Body of pancreas (tissue), 4 donors: ENCODE measurements at places on chromosomes 16 and 17.

GRCh38 chr17:79721993-79722671, 8.6 kb upstream of the ENPP7 start:
- peak; percentile 43 for DNase-seq

- DNase-seq: no peak
These were observed 189.9 kb downstream of the FTO start for GRCh38 chr16:53893731-53894435.

DNA sequence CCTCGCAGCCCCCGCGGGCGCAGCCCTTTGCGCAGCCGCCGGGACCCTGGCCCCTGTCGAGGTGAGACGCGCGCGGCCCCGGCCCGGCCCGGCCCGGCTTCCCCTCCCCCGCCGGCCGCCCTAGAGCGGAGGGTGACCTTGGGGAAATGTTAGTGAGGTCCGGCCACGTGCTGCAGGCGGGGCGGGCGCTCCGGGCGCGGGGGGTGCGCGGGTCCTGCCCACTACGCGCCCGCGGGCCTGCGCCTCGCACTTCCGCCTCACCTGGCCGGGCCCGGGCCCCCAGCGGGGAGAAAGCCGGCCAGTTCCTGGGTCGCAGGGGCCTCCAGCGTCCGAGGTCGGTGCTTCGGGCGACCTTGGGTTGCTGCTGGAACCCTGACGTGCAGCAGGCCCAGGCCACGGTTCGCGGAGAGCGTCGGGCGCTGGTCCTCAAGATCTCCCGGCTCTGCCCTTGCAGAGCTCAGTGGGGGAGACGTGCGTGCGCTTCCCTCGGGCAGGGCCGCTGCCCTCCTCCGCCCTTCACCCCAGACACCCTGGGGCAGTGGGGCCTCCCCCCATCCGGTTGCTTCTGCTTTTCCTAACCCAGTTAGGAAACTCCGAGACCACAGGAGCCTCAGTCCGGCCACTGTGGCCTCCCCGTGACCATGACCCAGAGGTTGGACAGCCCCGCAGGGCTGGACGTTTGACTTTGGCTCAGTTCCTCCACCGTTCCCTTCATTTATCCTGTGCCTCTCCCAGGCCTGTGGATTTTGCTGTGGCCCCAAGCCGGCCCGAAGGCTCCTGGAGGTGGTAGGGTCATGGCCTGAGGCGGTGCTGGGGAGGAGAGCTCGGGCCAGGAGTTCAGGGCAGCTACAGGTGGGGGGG, 791 bp downstream of the MCRIP2 start:
- DNase-seq: peak; percentile 87

DNA sequence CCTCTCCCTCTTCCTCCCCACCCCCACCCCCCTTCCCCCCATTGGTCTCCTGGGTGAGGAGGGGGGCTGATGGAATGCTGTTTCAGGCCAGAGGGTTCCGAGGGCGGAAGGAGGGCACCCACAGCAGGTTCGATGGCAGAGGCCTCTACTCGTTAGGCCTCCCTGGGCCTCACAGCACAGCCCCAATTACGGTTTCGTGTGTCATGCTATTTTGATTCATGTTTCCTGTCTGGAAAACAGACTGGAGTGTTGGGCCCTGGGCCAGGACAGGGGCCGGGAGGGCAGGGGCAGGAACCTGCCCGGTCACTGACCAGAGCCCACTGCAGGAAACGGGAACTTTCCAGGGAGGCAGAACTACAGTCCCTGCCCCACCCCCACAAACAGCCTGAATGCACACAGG, 138.2 kb downstream of the C16orf95 start:
- no peak for DNase-seq

DNA sequence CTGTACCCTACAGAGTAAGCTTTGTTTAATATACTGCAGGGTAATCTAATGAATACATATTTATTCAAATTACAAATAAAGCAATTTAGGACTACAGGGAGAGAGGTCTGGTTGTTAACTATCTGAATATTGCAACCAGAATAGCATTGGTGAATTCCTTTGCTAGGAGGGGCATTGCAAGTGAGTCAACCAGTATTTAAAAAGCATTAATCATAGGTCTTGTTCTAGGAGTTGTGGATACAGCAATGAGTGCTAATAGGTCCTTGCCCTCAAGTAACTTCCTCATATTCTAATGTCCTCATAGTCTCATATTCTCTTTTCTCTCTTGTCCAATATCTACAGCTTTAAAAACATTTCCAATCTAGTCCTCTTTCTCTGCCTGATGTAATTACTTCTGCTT, 531.4 kb downstream of the CDH11 start:
- DNase-seq: no peak

- DNase-seq: no peak
These were observed 44.5 kb downstream of the MEAK7 start for GRCh38 chr16:84459941-84460405.

GRCh38 chr17:67509390-67510287, 132.6 kb downstream of the PITPNC1 start:
- DNase-seq: no peak

- no peak for DNase-seq
These were observed 30.1 kb downstream of the ACSF3 start for GRCh38 chr16:89123831-89124100.

DNA sequence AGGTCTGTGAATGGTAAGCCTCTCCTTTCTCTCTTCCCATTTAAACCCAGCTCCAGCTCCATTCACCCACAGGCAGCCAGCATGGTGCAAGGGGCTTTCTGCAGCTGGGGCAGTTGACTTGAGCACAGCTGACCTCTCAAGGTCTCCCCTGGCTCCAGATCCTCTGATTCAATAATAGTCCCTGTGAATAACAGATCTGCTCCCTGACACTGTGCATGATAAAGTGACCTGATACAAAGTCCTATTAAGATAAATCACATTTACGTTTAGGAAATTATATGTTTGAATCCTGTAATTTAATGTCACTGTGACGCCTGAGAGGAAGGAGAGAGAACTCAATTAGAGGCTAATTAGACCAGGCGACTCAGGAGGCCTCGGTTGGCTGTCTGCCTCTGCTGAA, 540.4 kb upstream of the CDH11 start:
- no peak for DNase-seq

- no peak for DNase-seq
These were observed 117.4 kb downstream of the DNAH3 start for GRCh38 chr16:21033264-21033663.

GRCh38 chr17:73342050-73342522, 30.3 kb upstream of the CDC42EP4 start:
- peak; percentile 60 for DNase-seq

DNA sequence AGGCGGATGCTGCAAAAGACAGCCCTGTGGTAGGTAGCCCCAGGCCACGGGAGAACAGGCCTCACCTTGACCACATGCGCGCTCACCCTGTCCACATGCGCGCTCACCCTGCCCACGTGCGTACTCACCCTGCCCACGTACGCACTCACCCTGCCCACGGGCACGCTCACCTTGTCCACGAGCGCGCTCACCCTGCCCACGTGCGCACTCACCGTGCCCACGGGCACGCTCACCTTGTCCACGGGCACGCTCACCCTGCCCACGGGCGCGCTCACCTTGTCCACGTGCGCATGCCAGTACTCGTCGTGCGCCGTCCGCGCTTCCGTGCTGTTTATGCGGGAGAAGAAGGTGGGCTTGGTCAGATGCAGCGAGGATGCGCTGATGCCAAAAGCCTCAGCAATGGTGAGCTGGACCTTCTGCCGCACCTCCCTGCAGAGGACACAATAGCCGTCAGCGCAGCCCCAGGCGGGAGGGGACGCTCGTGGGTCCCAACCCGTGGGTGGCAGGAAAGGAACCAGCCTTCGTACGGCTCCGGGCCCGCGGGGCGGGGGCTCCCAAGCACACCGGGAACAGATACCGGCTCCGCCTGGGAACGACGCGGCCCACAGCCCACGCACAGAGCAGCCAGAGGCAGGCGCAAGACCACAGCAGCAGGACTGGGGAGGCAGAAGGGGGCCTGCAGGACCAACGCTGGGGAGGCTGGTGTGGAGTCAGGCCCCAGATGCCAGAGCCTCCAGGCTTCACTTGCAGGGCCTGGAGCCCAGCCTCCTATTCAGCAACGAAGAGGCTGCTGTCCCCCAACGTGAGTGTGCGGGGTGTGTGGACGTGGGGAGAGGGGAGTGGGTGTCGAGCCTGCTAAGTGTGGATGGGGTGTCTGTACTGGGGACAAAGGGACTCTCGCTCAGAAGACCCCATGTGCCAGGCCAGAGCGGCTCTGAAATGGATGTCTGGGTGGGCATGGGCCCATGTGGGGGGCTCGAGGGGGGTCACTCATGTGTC, 14.2 kb upstream of the HEXD start:
- DNase-seq: no peak

DNA sequence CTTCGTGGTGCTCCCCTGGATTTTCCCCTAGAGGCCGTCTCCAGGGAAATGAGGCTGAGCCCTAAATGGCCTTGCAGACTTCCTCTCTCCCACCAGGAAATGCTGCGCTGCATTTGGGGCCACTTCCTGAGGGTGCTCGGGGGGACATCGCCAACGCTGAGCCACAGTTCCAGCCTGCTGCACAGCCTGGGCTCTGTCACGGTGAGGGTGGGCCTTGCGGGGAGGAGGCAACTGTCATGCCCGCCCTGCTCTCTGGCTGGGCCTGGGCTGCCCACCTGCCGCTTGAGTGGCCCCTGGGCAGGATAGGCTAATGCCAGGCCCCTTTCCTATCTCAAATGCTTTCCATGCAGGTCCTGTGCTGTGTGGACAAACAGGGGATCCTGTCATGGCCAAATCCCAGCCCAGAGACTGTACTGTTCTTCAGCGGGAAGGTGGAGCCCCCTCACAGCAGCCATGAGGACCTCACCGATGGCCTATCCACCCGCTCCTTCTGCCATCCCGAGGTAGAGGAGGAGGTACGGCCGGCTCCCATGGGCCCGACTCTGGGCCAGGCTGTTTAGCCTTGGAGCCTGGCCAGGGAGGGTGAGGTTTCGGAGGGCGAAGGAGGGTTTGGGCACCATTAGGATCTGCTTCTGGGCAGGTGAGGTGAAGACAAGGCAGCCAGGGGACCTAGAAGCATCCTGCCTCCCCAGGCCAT, 24.2 kb downstream of the CASKIN2 start:
- DNase-seq: no peak

- DNase-seq: peak; percentile 60
These were observed 1.2 kb upstream of the MIF4GD start for GRCh38 chr17:75271955-75272847.

- DNase-seq: no peak
These were observed 27.0 kb upstream of the NFAT5 start for GRCh38 chr16:69538808-69539207.

DNA sequence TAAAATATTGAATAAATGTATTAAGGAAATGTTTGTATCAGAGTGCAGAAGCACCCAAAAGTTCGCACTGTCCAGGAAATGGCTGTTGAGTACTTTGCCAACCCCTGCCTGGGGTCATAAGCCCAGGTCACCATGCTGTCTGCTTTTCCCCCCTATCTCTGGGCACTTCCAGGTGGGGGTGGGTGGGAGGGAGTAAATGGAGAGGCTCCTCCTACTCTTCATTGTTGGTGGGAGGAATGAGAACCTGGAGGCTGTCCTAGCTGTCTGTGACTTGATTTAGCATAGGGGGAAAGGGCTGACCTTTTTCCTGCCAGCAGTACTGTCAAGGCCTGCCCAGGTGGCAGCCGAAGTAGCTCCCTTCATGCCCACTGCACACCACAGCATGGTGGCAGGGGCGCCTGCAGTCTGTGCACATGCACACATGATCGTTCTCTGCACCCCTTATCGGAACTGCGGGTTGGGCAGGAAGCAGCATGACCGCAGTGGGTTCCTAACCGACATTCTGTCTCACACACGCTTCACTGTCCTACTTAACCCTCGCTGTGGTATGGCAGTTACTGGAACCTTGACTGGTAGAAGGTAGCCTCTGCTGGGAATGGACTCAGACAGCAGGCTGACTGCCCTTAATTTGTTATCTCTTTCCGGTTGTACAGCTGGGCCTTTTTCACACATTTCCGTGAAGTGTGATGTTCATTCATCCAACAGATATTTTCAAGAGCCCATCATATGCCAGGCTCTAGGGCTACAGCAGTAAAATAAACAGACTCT, 41.5 kb downstream of the LDHD start:
- peak; percentile 14 for DNase-seq

DNA sequence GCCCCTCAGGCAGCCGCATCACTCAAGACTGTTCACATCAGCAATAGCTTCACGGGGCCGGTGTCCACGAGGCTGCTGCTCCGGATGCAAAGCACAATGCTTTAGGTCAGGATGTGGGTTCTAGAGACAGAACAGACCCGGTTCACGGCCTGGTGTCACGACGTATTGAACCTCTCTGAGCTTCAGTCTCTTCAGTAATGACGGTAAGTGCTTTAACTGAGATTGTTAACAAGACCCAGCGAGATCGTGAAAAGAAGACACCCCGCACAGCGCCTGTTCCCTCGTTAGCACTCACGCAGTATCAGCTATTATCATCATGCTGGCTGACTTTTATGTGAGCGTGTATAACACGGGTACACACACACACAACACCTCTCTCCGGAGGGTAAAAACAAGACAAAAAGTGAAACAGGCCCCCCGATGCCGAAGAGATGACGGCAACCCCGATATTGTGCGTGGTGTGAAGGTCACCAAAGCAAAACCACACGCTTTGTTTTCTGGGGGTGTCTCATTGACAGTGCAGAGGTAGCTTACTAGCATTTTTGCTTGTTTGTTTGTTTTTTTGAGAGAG, 21.4 kb upstream of the ABR start:
- no peak for DNase-seq

- DNase-seq: no peak
These were observed 3.4 kb downstream of the DOC2A start for GRCh38 chr16:30007378-30007895.

DNA sequence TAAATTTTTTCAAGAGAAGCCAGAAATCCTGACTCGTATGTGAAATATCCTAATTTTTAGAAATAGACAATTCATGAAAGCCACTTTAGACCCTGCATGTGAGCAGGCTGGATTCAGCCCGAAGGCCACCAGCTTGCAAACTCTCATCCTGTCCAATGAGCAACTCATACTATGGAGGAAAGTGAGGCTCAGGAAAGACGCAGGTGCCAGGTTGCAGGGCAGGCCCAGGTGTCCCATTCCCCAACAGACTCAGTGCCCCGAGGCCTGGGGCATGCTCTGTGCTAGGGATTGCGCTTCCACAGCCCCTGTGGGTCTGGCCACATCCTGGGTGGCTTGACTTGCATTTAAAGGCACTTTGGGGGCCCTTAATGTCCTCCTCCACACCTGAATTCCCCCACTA, 16.7 kb upstream of the RASD1 start:
- DNase-seq: no peak
